ENCODE measurements at places on chromosomes 1 and 21.

DNA sequence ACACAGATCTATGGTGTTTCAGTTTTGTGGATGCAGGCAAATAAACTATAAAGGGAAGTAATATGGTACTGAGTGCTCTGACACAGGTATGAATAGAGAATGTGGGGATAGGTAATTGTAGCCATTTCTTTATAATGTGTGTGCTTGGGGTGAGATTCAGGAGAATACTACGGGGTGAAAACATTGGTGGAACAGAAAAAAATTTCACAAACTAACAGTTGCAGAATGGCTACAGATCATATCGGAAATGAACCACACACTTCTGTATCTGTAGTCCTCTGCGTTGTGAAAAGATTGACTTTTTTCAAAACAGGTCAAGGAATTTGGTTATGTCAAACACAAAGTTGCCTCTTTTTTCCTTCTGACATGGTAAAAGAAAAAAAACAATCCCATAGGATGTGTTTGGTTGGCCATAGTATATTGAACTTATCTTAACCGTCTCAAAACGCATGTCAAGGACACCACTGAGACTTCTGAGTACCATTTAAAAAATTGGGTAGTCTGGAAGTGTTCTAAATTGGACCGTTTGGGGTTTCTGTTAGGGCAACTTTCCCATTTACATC, 1.1 kb upstream of the CDC73 start:
- DNase-seq, result no peak

GRCh38 chr1:53698384-53698980, 40.5 kb downstream of the GLIS1 start:
- DNase-seq, result no peak

DNA sequence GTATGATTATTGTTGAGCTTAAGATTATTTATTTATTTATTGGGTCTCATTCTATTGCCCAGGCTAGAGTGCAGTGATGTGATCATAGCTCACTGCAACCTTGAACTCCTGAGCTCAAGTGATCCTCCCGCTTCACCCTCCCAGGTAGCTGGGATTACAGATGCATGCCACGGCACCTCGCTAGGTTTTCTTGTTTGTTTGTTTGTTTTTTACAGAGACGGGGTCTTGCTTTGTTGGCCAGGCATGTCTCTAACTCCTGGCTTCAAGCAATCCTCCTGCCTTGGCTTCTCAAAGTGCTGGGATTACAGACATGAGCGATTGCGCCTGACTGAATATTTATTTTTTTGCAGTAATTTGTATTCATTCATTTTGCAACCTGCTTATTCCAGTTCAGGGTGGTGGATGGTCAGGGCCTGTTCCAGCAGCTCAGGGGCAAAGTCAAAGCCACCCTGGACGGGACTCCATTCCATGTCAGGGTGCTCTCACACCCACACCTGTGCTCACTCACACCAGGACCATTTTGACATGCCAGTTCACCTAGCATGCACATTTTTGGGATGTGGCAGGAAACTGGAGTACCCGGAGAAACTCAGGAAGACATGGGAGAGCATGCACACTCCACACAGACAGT, 29.6 kb upstream of the RASAL2 start:
- no peak for DNase-seq

- peak; percentile 54 for DNase-seq
These were observed 76.5 kb upstream of the WDR26 start for GRCh38 chr1:224510880-224511645.

GRCh38 chr1:51592711-51593110, 24.2 kb upstream of the OSBPL9 start:
- no peak for DNase-seq
